ENCODE measurements at places on chromosomes 11 and 22. TPM values are rescaled to one million over a fixed set of nuclear protein-coding genes. Genes with fewer than 3 reads are reported as not detected.

- DNase-seq = no peak
These were observed 37.8 kb downstream of the IGHMBP2 start for GRCh38 chr11:68941324-68942094.

DNA sequence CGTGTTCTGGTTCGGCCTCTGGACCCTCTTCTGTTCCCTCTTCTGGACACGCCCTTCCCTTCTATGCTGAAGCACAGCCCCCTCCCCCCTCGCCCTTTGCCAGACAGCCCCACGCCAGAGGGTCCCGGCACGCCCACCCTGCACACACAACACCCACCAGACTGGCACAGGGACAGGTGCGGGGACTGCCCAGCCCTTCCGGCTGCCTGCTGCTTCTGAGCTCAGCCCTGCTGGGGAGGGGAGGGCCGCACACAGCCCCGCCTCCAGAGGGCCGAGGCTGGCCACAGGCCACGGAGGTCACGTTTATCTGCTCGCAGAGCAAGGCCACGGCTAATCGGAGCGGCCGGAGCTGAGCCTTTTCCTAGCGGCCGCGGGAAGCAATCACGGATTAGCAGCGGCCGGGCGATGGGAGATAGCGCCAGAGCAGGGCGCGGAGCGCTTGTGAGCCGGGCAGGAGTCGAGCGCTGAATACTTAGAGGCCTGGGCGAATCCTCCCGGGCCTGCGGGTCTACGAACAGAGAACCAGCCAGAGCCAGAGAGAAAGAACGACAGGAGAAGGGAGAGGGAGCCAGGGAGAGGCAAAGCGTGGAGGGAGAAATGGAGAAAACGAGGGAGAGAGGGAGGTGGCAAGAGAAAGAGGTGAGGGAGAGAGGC lies 21.5 kb downstream of the OTUB1 start:
- DNase-seq = peak; percentile 84

The MS4A1 gene
- 1.2 TPM for total RNA-seq

The OR10D3 gene
- not detected for total RNA-seq

The CASP1 gene
- total RNA-seq = 3.7 TPM

The FJX1 gene
- 2.8 TPM for total RNA-seq
